ENCODE measurements at places on chromosomes 7 and 10.
A peak's percentile ranks its signal among the peaks of the same experiment; 100 is the strongest.

- DNase-seq = no peak
These were observed 61.4 kb upstream of the STEAP1B start for GRCh38 chr7:22561321-22561811.

DNA sequence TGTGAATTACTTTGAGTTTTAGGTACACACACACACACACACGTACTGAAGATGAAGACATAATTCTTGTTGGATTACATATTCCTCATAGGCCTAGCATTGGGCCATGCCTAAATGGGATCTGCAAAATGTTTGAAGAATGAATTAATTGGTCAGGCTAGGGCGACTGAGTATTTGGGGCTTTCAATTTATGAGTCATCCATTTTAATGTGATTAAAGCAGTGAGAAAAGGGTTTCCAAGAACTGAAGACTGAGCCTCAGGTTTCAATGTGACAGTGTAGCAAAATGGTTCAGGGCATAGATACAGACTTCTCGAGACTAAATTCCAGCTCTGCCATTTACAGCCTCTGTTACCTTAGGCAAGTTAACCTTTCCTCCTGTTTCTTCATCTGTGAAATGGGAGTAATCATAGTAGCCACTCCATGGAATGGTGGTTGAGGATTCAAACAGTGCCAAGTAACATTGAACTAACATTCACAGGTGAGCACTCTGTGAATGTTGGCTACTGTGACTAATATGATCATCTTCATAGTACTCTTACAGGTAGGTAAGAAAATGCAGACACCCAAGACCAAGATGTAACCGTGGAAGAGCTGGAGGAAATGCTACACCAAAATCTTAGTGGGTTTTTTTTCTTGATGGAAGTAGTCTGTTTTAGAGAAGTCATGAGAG, 7.6 kb downstream of the BPGM start:
- no peak for DNase-seq

DNA sequence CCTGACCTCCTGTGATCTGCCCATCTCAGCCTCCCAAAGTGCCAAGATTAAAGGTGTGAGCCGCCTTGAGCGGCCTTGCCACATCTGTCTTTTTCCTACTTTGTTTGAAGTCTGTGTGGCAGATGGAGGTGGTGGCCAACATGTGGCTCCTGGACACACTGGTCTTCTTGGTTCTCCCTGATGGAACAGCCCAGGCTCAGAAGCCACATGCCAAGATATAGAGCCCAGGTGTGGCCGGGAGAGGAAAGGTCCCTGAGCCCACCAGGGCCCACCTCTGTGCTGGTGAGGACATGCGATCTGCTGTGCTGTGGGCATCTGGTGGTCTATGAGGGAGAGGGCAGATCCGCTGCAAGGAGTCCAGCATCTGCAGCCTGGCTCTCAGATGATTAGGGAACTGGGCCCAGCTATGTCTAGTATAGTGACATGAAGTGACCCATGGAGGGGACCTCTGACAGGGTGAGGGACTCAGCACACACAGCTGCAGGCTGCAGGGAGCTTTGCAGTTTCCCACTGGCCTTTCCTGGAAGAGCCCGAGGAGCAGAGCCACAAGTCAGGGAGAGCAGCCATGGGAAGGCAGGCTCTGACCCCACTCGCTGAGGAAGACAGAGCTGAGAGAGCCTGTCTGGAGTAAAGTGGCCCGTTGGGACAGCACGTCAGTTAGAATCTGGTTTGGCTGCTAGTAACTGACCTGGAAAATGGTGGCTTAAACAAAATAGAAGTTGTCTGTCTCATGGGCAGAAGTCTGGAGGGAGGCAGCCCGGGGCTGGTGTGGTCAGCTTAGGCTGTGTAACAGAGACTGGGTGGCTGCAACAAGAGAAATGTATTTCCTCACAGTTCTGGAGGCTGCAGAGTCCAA, 25.9 kb downstream of the ADCY1 start:
- no peak for DNase-seq

- DNase-seq = no peak
These were observed 303.3 kb downstream of the SUGCT start for GRCh38 chr7:40437936-40438634.

DNA sequence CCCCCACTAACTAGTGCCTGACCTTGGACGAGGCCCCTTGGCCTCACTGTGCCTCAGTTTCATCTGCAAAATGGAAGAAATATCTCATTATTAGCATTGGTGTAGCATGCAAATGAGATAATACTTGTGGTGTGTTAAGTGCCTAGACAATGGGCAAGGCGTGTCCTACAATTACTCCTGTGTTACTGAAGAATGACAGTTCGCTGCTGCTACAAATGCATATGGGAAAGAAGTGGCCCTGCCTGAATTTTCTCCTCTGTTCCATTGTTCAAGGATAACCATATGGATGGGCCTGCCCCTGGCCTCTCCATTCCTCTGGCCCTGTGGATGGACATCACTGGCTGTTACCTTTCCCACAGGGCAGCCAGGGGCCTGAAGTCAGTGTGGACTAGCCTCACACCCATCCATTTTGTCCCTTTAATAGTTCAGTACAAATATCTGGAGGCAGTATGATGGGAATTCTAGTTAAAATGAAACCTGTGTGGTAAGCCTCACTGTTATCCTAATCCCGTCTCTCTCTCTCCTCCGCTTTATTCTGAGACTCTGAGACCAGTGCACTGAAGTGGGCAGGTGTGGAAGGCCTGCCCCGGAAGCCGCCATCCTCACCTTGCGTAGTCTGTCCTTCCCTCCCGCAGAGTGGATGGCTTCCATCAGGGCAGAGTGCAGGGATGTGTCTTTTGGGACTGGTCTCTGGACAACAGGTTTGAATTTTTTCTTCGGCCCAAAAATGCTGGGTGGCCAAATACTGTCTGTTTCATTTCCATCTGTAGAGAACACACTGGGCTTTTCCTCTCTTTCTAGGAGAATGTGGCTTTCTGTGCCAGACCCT, 244.6 kb upstream of the GRB10 start:
- no peak for DNase-seq

GRCh38 chr7:136009488-136010079, 32.4 kb upstream of the MTPN start:
- peak; percentile 37 for DNase-seq

DNA sequence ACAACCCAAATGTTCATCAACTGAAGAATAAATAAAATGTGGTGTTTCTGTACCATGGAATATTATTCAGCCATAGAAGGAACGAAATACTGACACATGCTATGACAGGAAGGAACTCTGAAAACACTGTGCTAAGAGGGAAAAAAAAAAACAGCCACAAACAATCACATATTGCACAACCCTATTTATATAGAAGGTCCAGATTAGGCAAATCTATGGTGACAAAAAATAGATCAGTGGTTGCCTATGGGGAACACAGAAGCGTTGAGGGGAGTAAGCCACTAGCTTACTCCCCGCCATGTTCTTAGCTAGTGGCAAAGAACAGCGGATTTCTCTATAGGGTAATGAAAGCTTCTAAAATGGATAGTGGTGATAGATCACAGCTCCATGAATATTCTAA, 198.4 kb downstream of the TPST1 start:
- DNase-seq = no peak

GRCh38 chr10:27534161-27534700, 30.1 kb downstream of the RAB18 start:
- no peak for DNase-seq

DNA sequence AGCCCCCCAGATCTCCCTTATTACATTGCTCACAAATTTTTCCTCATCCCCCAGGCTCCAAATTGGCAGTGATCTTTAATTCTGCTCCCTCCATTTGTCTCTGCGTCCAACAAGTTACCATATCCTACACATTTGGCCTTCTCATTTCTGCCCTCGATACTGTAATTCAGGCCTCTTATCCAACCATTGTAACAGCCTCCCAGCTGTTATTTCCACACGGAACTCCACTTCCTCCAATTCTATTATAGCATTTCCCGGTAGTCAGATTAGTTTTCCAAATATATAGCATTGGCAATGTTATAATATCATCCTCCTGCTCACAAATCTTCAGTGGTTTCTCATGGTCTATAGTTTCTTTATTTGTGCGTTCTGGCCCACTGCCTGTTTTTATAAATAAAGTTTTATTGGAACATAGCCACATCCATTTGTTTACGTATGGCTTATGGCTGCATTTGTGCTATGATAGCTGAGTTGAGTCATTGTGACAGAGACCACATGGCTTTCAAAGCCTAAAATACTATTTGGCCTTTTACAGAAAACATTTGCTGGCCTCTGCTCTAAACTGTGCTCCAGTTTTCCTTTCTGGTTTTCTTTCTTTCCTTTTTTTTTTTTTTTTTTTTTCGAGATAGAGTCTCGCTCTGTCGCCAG, 126.5 kb upstream of the ZNF438 start:
- DNase-seq = no peak

DNA sequence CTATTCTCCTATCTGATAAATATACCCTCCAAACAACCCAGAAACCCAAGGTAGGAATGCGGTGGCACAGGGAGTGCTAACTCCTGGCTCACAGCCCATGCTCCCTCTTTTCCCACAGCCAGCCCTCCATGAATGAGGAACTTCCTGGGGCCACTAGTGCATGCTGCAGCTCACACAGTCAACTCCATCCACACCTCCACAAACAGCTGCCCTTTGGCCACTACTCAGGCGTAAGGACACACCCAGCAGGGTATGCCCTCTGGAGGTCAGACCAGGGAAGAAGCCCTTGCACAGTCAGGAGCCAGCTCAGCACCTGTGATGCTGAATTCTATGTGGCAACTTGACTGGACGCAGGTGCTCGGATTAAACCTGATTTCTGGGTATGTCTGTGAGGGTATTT, 85.2 kb upstream of the PIK3CG start:
- DNase-seq = no peak

- DNase-seq = no peak
These were observed 117.9 kb downstream of the NKX6-2 start for GRCh38 chr10:132668048-132668394.

DNA sequence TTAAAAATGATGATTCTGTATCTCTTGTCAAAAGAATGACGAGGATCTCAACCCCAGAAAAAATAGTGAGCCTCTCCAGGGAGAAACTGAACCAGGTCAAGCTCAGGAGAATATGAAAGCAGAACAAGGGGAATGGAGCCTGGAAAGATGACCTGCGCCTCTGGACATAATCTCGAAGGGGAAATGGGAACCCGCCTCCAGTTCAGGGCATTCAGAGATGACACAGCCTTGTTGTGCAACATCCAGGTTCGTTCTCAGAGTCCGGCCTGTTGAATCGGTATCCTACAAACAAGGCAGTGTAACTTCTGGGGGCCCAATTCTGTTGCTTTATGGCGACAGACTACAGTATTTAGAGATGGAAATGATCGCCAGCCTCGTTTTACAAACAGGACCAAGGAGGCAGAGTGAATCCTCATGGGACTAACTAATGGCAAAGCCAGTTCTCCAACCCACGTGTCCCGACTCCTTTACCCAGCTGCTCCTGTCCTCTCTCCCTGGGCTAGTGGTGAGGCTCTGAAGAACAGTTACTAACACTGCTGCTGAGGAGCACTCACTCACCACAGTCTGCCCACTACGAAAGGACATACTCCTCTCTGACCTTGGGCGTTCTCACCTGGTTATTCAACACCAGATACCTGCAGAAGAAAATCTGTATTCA, 67.6 kb downstream of the JAZF1 start:
- DNase-seq = no peak

- no peak for DNase-seq
These were observed 98.3 kb upstream of the C7orf33 start for GRCh38 chr7:148492157-148492860.

DNA sequence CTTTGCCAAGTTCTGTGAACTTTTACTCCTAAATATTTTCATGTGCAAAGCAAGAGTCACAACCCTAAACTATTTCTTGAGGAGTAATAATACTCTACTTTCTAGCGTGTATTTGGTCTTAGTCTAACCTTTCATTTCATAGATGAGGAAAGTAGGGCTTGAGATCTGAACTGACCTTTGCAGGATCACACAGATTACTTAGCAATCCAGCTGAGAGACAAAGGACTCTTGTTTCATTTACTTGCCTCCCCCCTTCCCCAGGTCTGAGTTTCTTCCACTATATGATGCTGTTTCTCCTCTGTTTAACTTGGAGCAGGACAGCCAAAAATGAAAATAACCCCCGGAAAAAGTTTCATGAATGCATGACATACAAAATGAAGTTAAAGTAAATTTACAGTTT, 75.3 kb upstream of the PTN start:
- DNase-seq = no peak
